DMS79 (cell line): ENCODE measurements at places on chromosomes 16 and 17.

GRCh38 chr17:915538-916201 is 63.9 kb downstream of the NXN start:
- peak; percentile 89 for DNase-seq

DNA sequence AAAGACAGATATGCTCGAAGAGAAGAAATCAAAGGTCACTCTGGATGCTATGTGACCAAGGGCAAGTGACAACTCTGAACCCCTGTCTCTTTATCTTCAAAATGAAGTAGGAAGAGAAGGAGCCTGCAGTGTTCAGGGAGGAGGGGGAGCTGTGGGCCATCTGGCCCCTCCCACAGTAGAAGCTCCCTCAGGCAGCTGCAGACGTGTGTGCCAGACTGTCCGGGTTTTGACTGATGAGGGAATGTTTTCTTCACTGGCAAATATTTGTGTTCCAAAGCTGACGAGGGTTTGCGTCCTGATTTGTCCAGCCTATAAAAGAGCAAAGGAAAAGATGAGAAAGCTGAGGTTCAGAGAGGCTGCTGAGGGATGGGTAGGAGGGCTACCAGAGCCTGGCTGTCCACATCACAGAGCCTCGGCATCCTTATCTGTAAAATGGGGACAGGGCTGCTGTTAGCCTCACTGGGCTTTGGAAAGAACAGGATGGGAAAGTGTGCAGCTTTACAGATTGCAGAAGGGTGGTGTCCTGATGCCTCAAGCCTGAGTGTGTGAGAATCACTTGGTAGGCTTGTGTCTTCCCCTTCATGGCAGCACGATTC is 1.8 kb upstream of the GINS2 start:
- DNase-seq, result peak; percentile 52

DNA sequence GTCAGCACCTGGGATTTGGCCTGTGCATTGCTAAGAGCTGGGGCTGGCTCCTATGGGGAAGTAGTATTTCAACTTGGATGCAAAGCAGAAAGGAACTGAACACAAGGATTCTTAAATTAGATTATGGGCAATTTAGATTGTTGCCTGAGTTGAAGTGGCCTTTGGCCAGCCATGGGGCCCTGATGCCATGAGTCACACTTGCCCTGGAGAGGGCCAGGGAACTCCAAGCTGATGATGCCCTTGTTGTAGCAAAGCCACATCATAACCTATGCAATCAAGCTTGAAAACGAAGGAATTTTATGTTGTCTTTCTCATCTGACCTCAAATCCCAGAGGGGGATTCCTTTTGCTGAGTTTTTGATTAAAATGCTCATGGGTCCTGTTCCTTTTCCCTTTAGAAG is 3.9 kb upstream of the SPATA32 start:
- DNase-seq, result no peak

DNA sequence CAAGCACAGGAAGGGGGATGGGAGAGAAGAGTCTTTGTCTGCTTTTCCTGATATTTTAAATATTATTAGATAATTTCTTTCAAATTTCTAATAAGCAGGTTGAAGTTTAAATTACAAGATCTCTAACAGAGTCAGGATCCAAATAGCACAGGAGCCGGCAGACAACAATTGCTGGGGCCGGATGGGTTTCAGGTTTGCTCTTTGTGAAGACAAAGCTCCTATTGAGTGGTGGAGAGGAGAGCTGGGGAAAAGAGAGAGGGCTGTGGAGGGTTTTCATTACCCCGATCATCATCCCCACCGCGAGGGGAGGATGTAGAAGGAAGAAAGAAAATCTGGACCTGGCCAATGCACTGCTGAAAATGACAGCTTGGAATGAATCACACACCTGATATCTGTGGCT is 197.3 kb downstream of the SOX9 start:
- no peak for DNase-seq

- no peak for DNase-seq
Measured at GRCh38 chr17:862582-862981, 80.4 kb downstream of the MRM3 start.

GRCh38 chr17:36885153-36885735 is 52.0 kb upstream of the LHX1 start:
- DNase-seq, result no peak

DNA sequence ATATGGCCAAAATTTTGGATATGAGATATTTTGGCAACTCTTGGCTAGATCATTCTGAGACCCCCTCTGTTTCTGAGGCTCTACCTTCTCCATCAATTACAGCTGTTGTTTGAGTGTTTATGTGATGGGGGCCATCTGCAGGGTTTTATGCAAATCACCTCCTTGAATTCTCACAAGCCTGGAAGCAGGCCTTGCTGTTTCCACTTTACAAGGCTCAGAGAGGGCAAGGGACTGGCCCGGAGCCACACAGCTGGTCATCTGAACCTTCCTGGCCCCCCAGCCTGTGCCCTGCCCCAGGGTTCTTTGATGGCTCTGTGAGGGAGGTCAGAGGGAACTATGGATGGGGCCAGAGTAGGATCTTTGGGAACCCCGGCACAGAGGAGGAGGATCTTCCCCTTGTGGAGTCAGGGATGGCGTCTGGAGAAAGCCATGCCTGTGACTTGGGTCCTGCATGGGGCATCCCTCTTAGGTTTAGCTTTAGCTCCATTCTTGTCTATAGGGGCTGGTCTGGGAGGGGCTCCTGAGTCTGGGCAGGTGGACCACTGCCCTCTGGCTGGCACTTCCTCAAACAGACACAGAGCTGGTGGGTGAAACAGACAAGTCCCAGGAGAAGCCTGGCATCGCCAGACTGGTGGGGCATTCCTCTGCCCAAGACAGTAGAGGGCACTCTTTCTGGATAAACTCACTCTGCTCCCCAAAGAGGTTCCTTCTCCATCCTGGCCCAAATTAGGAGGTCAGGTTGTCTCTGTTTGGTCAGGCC is 26.2 kb downstream of the IL21R start:
- no peak for DNase-seq

DNA sequence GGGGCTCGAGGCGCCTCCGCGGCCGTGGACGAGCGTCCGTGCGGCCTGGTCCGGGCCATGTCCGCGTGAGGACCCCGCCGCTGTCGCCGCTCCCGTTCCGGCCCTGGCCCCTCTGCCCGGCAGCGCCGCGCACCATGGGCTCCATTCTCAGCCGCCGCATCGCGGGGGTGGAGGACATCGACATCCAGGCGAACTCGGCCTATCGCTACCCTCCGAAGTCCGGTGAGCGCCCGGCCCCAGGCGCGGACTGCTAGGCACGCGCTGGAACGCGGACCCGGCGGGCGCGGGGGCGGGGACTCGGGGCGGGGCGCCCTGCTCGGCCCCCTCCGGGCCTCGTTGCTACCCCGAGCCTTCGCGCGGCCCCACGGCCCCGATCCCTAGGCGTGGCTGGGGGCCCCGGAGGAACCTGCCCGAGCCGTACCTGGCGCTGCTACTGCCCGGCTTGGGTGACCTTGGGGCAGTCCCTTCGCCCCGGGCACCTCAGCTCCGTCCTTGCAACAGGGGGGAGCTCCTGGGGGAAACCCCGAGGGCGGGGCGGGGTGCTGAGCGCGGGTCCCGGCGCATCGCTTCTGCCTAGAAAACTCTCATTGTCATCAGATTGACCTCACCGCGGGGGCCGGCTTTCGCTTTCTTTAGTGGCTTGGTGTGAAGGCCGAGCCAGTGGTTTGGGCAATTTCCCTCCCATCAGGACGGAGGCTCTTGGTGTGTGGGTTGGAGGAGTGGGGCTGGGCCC is 367 bp downstream of the MGRN1 start:
- no peak for DNase-seq

DNA sequence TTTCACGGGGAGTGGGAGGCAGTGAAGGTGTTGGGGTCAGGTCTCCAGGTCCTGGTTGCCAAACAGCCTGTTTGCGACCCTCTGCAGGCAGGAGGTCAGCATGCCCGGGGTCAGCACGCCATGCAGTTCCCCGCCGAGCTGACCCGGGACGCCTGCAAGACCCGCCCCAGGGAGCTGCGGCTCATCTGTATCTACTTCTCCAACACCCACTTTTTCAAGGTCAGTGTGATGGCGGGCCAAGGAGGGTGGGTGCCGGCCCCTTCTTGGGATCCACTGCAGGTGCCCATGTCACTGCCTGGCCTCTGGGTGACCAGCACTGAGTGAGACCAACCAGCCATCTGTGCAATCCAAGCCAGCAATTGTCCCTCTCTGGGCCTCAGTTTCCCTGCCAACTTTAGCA is 21.3 kb downstream of the ADGRG5 start:
- DNase-seq, result no peak

GRCh38 chr17:47785538-47786123 is 36.0 kb downstream of the OSBPL7 start:
- DNase-seq, result no peak

- DNase-seq, result peak; percentile 64
Measured at GRCh38 chr17:4948931-4949320, 596 bp upstream of the PFN1 start.

DNA sequence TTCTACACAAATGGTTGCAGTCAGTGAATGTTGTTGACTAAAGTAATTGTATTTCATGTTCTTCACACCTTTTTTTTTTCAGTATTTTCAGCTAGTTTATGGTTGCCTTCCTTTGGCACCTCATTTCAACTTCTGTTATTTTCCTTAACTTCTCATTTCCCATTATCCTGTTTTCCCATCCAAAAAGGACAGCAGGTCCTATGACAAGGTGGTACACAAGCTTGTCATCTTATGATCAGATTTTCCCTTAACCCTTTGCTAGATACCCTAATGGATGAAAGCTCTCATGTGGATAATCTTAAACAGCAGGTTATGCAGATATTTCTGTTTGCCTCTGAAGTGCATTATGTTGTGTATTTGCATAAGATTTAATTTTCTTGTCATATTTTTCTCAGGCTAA is 7.1 kb upstream of the ASIC2 start:
- no peak for DNase-seq

DNA sequence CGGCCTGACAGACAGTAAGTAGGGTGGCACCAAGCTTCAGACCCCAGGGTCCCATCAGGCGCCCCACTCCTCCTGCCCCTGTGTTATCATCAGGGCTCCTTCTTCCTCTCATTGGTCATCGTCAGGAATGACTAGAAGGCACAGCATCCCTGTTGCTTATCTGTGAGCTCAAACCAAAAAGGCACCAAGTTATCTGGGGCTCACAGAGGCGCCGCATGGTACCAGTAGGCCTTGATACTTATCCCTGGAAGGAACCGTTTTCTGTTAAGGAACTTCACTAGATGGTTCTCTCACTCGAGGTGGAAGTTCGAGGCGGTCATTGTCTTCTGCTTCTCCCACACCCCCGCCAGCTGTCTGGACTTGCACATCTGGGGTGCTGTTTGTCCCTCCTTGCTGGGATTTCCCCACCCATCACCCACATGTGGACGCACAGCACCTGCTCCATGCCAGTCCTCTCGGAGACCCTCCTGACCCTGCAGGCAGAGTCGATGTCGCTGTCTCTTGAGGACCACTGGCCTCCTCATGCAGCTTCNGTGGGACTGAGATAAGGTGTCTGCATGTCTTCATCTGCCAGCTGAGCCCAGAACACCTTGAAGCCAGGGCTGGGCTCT is 52.1 kb downstream of the METRNL start:
- no peak for DNase-seq

DNA sequence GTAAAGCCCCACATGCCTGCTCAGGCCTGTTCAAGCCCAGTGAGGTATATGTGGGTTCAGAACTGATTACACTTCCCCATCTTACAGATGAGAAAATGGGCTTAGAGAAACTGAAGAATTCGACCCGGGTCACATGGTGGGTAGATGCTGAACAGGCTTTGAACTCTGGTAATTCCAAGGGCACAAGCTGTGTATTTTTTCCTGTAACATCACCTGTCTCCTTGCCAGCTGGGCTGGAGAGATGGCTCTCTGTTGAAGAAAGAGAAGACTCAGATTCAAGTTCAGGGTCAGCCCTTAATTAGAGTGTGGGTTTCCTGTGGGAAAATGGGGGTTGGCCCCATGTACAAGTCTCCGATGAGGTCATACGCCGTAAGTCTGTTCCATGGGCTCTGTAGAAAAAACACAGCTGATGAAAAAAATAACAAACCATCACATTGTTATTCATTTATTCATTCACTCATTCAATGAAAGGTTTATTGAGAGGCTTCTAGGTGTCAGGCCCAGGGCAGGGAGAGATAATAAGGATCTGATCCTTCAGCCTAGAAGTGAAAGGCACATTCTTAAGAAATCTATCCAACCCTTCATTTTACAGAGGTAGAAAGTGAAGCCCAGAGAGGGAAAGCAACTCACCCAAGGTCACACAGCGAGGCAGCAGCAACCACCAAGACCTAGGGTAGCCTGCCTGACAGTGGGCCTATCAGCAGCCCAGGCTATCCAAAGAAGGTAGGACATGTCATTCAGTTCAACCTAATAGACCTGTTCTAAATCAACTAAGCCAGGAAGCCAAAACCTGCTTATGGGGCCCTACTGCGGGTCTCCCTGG is 482.8 kb downstream of the SOX9 start:
- DNase-seq, result no peak
